ENCODE measurements at places on chromosomes 6 and 20. TPM values are rescaled to one million over a fixed set of nuclear protein-coding genes. Genes with fewer than 3 reads are reported as not detected.

HLA-DQA1 gene
- not detected for total RNA-seq

BANF2 gene
- not detected for total RNA-seq

GRCh38 chr20:59678288-59678687 is 73.9 kb downstream of the PHACTR3 start:
- DNase-seq = no peak

DNA sequence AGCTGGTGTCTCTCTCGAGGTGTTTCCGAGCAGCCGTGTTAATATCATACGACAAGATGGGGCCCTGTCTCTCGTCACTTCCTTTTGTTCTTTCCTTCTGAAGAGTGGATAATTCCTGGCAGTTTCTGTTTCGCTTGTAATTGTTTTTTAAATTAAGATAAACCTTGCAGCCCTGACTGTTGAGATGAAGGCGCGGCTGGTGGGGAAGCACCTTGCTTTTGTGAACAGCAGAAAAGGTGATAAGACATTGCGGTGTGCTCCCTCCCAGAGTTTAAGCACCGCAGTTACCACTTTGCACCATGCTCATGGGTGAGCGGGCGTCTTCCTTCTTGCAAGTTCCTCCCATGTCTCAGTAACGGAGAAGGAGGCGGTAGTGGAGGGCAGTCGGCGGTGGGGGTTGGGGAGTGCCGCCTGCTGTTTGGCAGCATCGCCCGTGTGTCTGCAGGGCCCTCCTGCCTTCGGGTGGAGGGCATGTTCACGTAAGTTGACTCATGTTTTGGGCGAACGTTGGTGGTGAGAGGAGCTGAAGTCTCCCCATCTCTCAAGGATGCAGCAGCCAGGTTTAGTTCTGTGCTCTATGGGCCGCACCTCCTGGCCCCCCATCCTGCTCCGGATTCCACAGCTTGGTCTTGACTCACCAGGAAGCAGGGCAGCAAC is 345.9 kb downstream of the TAF4 start:
- DNase-seq = no peak
